ENCODE measurements at places on chromosomes 1 and 21.

GRCh38 chr1:246048693-246049092 is 458.4 kb downstream of the SMYD3 start:
- H3K4me3 ChIP-seq = no peak overlapping the region
- H3K27me3 ChIP-seq = no peaks in the 10 kb centered on the region
- DNase-seq = no peak
- H3K27ac ChIP-seq = no peak overlapping the region

GRCh38 chr21:15066123-15066575 is 1.3 kb upstream of the NRIP1 start:
- DNase-seq = no peak
- H3K27ac ChIP-seq = peak overlapping the region; percentile 59
- H3K27me3 ChIP-seq = no peaks in the 10 kb centered on the region
- no peaks in the 10 kb centered on the region for H3K4me1 ChIP-seq

DNA sequence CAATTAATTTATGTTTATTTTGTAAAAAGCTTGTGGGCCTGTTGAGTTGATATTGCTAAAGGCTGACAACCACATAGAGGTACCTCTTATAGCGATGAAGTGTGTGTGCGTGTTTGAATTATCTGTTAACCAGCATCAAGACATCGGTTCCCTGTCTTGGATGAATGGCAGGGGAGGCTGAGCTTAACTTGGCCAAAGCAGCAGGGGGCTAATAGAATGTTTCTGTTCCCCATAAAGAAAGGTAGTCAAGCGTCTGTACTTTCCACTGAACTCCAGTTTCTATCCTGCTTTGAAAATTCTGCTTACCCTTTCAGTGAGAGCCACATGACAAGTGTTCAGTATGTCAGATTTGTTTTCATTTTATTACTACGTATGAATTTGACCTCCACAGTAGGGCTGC is 63.0 kb downstream of the ROR1 start:
- DNase-seq = no peak
- H3K27me3 ChIP-seq = no peaks in the 10 kb centered on the region
- H3K4me3 ChIP-seq = no peak overlapping the region
- H3K36me3 ChIP-seq = no peaks in the 10 kb centered on the region
- H3K4me1 ChIP-seq = peaks cover 4% of the 10 kb centered on the region

DNA sequence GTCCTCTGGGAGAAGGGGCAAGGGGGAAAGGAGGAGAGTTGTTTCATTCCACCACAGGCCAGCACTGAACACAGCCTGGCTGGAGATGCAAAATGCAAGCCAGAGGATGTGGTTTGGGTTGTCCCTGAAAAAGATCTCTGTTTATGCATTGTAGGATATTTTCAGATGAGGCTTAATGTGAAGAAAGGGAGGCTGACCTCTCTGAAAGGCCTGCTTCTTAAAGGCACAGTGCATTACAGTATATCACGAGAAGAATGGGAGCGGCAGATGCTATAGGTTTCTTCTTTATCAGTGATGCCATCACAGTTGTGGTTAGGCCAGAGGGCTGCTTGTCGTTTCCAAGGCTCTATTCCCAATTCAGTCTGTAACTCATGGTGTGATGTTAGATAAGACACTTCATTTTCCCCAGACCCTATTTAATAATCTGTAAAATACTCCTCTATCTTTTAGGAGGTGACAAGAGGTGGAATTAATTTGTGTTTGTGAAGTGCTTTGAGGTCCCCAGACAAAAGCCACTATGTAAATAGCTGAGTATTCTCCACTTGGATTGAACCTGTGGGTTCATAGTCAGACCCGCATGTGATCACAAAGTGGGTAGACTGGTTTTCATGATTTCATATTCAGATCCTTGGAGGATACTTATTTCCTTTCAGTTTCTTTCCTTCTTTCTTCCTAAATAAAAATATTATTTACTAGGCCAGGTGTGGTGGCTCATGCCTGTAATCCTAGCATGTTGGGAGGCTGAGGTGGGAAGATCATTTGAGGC is 76.5 kb upstream of the WDR26 start:
- H3K27ac ChIP-seq = no peak overlapping the region
- DNase-seq = peak; percentile 75
- H3K27me3 ChIP-seq = no peaks in the 10 kb centered on the region
- no peak overlapping the region for H3K4me3 ChIP-seq
- H3K4me1 ChIP-seq = peaks cover 8% of the 10 kb centered on the region

- peaks cover 13% of the 10 kb centered on the region for H3K4me1 ChIP-seq
- H3K27me3 ChIP-seq = peaks cover 66% of the 10 kb centered on the region
- H3K27ac ChIP-seq = no peak overlapping the region
- no peaks in the 10 kb centered on the region for H3K36me3 ChIP-seq
These were observed 40.3 kb upstream of the CASZ1 start for GRCh38 chr1:10836726-10837125.

DNA sequence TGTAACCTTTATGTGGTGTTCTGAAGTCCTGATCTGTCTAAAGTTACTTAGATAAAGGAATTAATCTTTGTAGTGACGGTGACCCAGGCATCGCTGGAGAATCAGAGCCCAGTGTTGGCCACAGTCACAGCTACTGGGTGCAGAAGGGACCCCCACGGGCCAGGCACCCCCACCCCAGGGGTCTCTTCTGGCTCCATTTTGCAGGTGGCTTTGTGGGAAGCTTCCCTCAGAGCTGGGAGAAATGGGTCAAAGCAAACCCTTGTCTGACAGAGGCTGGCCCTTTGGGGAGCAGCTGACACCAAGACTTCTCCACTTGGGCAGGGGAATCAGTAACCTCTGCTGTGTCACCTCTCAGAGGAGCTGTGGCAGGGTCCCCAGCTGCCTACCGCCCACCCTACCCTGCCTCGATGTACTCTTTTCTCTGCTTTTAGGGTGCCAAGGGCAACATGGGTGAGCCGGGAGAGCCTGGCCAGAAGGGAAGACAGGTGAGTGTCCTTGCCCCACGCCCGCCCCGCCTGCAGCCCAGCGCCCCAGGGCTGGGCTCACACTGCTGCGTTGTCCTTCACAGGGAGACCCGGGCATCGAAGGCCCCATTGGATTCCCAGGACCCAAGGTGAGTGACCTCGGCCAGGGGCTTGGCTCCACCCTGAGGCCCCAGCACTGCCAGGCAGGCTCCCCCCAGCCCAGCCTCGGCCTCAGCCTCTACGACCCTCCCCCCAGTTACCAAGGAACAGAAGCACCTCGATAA is 17.7 kb downstream of the COL6A2 start:
- H3K27me3 ChIP-seq = no peaks in the 10 kb centered on the region
- H3K36me3 ChIP-seq = peaks cover 91% of the 10 kb centered on the region
- DNase-seq = no peak
- peaks cover 10% of the 10 kb centered on the region for H3K4me1 ChIP-seq
- no peak overlapping the region for H3K27ac ChIP-seq

GRCh38 chr1:175530183-175530582 is 213.2 kb downstream of the TNR start:
- H3K27ac ChIP-seq = no peak overlapping the region
- H3K4me3 ChIP-seq = no peak overlapping the region
- H3K27me3 ChIP-seq = peaks cover 2% of the 10 kb centered on the region
- no peak for DNase-seq
- no peaks in the 10 kb centered on the region for H3K36me3 ChIP-seq

DNA sequence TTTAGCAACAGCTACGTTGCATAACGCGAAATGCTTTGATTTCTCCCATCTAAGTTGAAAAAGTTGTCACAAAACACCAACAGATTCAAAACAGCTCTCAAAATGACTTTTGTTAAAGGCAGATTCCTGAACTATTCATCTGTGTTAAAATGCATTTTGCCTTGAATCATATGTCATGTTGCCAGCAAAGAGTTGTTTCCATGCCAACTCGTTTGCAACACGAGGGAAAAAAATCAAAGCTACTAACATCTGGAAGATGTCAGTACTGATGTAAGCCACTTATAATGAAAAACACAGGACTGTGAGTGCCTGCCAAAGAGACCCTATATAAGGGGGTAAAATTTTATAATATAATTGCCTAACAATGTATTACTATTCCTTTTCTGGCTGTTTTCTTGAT is 182.7 kb upstream of the PTBP2 start:
- no peak overlapping the region for H3K27ac ChIP-seq
- H3K4me1 ChIP-seq = no peaks in the 10 kb centered on the region
- peak; percentile 90 for DNase-seq
- H3K4me3 ChIP-seq = no peak overlapping the region
- no peaks in the 10 kb centered on the region for H3K27me3 ChIP-seq

DNA sequence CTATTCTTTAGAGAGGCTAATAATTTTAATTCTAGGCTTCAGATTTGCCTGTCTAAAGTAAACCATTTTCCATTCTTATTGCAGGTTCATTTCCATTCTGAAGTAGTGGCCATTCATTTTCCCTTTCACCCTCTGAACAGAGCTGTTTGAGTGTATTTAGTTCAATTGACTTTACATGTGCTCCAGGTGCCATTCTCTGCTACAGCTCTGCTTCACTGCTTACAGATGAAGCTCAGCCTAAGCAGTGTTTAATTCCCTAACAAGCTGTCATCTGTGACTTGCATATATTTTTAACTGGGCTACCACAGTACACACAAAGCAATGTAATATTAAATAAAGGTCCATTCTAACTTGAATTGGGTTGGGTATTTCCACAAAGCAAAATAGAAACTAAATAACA is 1031.6 kb downstream of the KCNT2 start:
- no peaks in the 10 kb centered on the region for H3K36me3 ChIP-seq
- no peaks in the 10 kb centered on the region for H3K4me1 ChIP-seq
- no peak overlapping the region for H3K4me3 ChIP-seq
- H3K27ac ChIP-seq = no peak overlapping the region

DNA sequence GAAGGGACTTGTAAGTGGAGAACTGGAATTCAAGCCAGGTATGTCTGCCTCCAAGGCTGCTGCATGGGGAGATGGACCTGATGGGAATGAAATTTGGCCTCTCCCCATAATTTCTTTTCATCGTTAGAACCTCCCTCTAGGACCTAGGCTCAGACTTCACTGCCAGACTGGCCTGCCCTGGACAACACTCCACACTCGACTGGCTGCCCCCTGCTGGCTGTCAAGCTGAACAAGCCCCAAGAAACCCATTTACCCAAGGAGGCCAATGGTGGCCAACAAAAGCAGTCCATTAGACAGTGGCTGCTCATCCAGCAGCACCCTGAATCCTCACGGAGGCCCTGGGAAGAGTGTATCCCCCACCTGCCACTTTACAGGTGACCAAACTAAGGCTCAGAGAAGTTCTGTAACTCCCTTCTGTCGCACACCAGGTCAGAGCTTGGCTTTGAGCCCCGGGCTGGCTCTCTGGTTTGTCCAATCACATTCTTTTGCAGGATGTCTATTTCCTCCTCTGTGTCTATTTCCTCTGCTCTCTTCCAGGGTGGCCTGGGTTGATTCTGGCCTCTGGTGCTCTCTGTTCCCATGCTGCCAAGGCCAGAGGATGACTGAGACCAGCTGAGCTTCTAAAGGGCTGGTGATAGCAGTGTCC is 3.8 kb downstream of the RNF186 start:
- peak; percentile 44 for DNase-seq
- H3K27ac ChIP-seq = no peak overlapping the region
- H3K27me3 ChIP-seq = no peaks in the 10 kb centered on the region
- H3K4me3 ChIP-seq = no peak overlapping the region
- H3K4me1 ChIP-seq = peaks cover 14% of the 10 kb centered on the region

- DNase-seq = peak; percentile 42
- H3K27ac ChIP-seq = no peak overlapping the region
- H3K36me3 ChIP-seq = no peaks in the 10 kb centered on the region
- H3K4me1 ChIP-seq = no peaks in the 10 kb centered on the region
- H3K4me3 ChIP-seq = no peak overlapping the region
These were observed 7.9 kb downstream of the LEFTY2 start for GRCh38 chr1:225933072-225933471.
